Stimulated activated CD4-positive, alpha-beta T cell treated with anti-CD3 and anti-CD28 coated beads, TNF-alpha, amount 100 ng/mL, for 4 hours (primary cell): ENCODE measurements at places on chromosomes 3 and 15.

DNA sequence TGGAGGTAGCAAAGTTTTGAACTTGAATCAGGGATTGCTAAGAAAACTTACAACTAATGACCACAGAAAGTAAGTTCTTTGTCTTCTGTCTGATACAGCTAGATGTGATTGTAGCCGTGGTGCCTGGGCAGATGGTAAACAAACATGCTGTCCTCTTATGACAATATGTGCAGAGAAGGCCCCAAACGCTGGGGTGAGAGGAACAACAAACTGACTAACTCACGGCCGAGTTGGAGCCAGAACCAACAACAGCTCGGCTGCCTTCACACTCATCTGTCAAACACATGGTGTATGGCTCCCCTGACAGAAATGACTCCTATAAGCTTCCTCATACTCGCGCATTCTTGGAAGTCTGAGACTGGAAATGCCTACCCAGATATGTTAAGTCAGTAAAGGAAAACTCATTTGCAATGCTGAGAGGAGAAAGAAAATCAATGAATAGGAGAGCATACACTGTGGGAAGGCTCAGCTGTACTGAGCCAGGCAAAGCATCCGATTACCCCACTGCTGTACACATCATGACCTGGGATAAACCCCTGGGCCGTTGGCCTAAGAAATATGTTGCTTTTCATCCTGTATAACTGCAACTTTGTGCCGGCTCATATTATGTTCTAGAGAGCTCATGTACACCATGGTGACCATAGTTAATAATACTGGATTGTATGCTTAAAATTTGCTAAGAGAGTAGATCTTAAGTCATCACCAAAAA lies 5.7 kb downstream of the THBS1 start:
- no peak for DNase-seq

GRCh38 chr3:44409640-44410410 lies 67.6 kb downstream of the ZNF445 start:
- no peak for DNase-seq

DNA sequence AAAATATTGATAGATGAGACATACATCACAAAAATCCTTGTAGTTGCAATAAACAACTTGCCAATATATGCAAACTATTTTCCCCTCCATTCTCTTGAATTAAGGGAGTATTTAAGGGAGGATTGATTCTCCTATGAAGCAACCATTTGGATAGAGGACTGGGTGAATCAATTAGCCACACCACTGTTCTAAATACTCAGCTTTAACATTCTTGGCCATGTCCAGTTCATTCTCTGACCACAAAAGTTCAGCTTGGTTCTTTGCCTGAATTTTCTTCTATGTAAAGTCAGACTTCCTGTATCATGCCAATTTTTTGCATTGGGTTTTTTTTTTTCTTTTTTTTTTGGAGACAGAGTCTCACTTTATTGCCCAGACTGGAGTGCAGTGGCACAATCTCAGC lies 15.8 kb upstream of the SEC11A start:
- DNase-seq, result no peak

- no peak for DNase-seq
Measured at GRCh38 chr3:66851894-66852613, 146.1 kb upstream of the KBTBD8 start.

GRCh38 chr3:117411971-117412370 lies 702.4 kb downstream of the TUSC7 start:
- DNase-seq, result no peak

DNA sequence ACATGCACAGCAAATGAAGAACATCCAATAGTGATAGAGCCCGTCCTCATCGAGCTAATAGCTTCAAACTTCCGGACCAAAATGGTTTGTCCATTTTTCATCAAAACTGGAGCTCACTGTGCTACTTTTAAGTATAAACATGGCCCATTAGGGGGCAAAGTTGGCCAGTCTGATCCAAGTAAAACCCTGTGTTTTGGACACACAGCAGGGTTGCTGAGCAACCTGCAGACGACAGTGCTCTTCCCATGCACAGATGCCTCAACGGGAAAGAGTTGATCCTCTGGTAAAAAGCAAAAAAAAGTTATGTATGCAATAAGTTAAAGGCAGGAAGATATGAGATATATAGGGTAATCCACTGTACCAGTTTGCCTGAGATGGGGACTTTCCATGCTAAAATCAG lies 244.0 kb upstream of the THBS1 start:
- DNase-seq, result no peak

DNA sequence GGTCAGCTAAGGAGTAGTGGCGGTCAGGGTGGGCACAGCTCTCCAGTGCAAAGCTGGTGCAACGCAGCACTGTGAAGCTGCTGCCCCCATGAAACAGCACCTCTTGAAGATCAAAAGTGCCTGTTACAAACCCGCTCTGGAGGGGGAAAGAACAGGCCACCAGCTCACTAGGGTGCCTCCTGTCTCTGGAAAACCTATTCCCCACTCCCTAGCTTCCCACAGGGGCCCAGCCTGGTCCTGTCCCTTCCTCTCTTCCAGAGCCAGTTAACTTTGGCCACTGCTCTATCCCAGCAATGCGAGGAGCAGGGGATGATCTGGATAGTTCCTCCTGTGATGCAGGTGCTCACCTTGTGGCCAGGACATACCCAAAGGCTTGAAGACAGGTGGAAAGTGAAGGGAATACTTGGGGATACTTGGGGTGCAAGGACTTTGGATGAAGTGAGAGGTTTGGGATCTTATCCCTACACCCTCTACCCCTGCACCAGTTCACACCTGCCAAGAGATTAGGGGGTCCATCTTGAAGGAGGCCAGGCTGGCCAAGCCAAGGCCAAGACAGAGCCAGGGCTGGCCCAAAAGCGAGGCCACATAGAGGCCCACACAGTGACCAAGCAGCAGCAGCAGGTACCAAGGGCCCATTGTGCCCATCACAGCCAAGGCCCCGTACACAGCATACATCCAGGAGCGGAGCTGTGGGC lies 4.2 kb downstream of the HHATL start:
- DNase-seq, result no peak

GRCh38 chr15:67613211-67613610 lies 70.7 kb downstream of the MAP2K5 start:
- no peak for DNase-seq

GRCh38 chr15:56774356-56774755 lies 41.0 kb upstream of the ZNF280D start:
- DNase-seq, result no peak

- no peak for DNase-seq
Measured at GRCh38 chr15:67370206-67370954, 115.8 kb downstream of the IQCH start.

DNA sequence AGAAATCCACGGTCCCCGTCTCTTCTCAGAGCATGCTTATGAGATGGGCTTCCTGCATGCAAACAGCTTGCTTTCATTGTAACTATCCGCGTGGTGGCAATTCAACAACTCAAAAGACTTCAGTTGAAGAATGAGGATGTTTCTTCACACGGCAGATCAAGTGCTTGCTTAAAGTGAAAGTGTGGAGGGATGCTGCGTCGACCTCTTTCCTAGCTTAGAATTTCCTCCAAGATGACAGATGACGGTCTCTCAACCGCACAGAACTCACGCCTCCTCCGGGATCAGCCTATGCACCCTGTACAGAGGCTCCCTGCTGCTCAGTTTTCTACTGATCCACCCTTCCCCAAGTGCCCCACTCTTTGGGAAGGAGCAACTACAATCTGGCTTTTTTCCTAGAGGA lies 47.8 kb downstream of the PCSK6 start:
- DNase-seq, result no peak

- DNase-seq, result no peak
Measured at GRCh38 chr3:64460141-64460730, 227.6 kb downstream of the ADAMTS9 start.

GRCh38 chr3:50318615-50319014 lies 3.9 kb downstream of the HYAL2 start:
- DNase-seq, result no peak

GRCh38 chr15:67446449-67446848 lies 74.5 kb upstream of the C15orf61 start:
- no peak for DNase-seq

GRCh38 chr15:96732704-96733103 lies 402.2 kb downstream of the NR2F2 start:
- DNase-seq, result no peak

GRCh38 chr3:97954228-97954827 lies 17.9 kb downstream of the RIOX2 start:
- DNase-seq, result no peak

DNA sequence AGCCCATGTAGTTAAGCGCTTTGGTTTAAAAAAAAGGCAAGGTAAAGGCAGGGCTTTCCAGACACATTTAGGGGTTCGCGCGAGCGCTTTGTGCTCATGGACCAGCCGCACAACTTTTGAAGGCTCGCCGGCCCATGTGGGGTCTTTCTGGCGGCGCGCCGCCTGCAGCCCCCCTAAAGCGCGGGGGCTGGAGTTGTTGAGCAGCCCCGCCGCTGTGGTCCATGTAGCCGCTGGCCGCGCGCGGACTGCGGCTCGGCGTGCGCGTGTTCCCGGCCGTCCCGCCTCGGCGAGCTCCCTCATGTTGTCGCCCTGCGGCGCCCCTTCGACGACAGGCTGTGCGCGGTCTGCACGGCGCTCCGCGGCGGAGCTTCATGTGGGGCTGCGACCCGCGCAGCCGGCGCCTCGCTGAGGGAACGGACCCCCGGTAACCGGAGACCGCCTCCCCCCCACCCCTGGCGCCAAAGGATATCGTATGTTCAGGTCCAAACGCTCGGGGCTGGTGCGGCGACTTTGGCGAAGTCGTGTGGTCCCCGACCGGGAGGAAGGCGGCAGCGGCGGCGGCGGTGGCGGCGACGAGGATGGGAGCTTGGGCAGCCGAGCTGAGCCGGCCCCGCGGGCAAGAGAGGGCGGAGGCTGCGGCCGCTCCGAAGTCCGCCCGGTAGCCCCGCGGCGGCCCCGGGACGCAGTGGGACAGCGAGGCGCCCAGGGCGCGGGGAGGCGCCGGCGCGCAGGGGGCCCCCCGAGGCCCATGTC lies 927 bp downstream of the SMAD6 start:
- DNase-seq, result no peak

- no peak for DNase-seq
Measured at GRCh38 chr3:123296836-123297626, 95.3 kb downstream of the SEC22A start.

DNA sequence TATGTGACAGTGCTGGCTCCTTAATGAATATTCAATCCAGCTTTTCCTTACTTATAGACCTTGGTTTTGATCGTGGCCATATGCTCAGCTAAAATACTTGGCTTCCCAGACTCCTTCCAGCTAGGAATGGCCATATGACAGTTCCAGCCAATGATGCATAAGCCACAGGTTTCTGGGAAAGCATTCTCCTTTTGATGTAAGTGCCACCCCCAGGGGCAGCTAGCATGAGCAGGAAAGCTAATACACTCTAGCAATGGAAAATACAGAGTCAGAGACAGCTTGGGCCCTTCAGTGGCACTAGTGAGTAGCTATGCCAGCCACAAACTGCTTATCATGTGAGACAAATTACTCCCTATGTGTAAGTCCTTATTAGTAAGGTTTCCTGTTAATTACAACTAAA lies 26.7 kb downstream of the TBC1D2B start:
- DNase-seq, result no peak

DNA sequence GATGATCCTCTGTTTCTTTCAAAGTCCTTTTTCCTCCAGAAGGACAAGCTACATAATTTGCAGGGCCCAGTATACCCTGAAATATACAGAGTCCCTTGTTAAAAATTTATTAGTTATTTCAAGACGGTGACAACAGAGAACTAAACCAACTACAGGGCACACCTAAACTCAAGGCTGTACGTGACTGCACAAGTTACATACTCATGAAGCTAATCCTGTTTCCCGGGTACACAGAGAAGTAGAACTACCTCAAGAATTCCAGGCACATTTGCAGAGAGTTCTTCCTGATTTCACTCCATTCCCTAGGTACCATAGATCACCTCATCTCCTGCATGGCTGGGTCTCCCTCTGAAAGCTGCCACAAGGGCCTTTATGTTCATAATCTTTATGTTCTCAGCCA lies 279.4 kb upstream of the ARL6 start:
- no peak for DNase-seq

DNA sequence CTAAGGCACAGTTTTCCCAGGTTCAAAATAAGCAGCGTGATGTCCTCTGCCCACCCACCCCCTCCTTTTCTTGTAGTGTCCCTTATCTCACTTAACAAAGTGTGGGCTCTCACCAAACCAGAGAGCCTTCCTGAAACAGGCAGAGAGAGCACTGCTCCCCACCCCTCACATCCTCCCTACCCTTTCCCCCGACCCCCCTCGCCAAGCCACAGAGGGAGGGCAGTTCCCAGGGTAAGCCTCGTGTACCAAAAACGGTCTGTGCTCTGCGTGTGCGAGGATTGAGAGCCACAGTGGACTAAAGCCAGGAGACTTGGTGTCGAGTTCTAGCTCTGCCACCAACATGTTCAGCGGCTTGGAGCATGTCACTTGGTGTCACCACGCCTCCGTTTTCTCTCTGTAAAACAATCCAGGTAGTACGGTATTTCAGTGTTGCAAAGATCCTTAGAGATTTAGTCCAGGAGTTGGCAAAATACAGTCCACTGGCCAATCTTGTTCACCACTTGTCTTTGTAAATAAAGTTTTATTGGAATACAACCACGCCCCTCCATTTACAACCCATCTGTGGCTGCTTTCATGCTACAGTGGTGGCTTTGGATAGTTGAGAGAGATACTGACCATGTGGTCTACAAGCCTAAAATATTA lies 249.9 kb downstream of the OPA1 start:
- no peak for DNase-seq

GRCh38 chr15:69059557-69059943 lies 45.1 kb downstream of the NOX5 start:
- DNase-seq, result no peak

- DNase-seq, result no peak
Measured at GRCh38 chr3:2706144-2706835, 403.9 kb downstream of the IL5RA start.

- DNase-seq, result no peak
Measured at GRCh38 chr3:9130345-9131305, 118.8 kb downstream of the SRGAP3 start.

GRCh38 chr3:179961071-179961702 lies 75.5 kb downstream of the PEX5L start:
- DNase-seq, result no peak

- no peak for DNase-seq
Measured at GRCh38 chr3:66372681-66373350, 128.0 kb downstream of the LRIG1 start.

DNA sequence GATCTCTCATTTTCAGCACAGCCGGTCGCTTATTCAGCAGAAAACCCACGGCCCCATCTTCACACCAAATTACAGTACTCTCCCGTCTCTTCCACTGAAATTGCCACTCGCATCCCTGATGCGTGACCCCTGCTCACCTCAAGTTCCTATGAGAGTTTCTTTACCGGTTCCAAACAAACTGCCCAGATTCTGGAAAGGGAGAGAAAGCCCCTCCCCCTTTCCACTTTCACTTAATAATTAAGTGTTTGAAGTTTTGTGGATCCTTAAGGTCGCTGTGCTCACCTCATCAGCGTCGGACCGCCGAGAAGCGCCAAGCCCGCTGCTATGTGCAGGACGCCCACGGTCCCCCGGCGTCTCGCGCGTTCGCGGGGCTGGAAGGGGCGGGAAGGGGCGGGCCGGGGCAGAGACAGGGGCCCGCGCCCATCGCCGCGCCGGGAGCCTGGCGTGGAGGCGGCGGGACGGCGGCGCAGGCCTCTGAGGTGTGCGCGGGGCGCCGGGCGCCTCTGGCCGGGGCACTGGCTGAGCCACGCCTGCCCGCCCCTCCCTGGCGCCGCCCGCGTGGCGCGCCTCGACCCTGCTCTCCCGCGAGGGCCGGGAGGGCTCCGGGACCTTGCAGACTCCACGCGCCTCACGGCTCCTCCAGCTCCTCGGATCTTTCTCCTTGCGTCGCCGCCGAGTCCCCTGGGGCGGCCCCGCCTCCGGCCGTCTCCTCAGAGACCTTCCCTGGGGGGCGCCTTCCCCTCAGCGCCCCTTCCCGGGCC lies at the start of gene GPR156:
TSS of gene GPR156 (minus strand) at position 476 of the 761 bp plus-strand sequence. CDS start 41,124 bp downstream, outside the sequence.
- DNase-seq, result no peak

- no peak for DNase-seq
Measured at GRCh38 chr15:78024883-78025282, 52.6 kb downstream of the TBC1D2B start.
